ENCODE measurements at places on chromosomes 4 and X.

DNA sequence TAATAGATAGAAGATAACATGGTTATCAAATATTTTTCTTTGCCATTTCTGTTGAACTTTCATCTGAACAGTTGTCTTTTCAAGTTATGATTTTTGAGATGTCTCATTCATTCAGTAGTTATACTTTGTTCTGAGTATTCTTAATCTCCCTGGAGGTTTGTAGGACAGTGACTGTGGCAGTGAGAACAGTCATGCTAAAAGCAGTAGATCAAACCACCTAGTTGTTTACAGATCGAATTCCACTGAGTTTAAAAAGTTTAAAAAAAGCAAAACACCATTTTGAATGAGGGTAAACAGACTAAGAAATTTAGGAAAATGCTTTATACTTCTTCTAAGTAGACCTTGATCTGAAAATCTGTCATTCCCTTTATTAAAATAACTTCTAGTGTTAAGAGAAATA is 107.2 kb downstream of the CEP135 start:
- DNase-seq = no peak

- no peak for DNase-seq
These were observed 42.3 kb downstream of the DKK2 start for GRCh38 chr4:106993827-106994226.

DNA sequence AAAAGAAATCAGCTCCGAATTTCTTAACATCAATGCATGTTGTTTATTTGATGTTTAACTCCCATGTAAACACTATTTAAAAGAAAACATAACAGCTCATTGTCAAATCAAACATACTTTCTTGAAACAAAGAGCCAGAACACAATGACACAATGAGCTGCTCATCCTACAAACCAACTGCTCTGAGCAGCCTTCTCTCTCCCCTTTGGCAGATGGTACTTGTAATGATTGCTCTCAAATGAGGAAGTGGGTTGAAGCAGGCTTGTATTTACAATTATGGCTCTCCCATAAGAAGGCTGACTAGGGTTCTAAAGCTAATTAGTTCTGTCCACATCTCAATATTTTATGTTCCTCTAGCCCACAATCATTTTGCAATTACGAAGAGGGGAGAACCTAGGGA is 637.8 kb upstream of the ADGRL3 start:
- DNase-seq = no peak

GRCh38 chrX:15430584-15430983 is 46.4 kb upstream of the VEGFD start:
- DNase-seq = peak; percentile 50

DNA sequence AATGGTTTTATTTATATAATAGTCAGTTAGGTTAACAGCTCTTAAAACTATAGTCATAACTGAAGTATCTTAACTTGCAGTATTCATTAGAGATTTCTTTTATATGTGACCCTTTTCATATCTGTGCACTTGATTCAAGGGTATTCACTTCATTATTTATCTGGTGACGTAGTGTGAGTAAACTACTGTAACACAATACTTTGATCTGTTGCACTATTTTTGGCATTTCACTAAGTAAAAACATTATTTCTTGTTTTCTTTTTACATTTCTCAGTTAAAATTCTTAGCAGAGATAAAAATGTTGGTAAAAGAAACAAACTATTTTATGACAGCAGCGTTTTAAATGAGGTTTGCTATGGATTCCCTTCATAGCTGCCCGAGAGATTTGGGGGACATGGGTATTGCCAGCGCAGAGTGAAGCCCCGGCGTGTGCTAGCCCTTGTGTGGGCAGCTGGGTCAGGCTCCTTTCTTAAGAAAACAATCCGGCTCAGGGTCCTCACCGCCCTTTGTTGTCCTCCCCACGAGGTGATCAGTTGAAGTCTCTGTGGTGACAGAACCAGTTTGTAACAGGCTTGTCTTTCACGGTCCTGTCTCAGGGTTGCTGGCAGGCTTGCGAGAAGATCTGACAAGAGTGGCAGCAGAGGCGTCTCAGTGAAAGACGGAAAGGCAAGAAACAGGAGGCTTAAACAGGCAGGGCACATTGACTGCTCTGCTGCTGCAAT is 293.4 kb downstream of the BMPR1B start:
- no peak for DNase-seq

DNA sequence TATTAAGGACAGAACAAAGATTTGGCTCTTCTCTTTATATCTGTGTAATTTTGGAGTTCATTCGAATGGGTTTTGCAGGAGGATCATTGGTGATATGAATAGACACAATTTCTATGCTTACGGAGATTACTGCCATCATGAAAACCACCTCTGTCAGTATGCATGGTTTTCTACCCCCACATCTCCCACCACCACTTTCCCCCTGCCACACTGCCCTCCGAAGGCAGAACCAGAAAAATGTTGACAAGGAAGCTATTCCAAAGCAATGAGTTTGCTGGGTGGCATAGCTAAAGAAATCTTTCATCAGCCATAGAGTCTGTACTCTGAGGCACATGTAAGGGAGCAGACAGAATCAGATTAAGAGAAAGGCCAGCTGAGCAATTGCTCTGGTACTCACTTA is 567.3 kb upstream of the ACTRT1 start:
- DNase-seq = no peak

DNA sequence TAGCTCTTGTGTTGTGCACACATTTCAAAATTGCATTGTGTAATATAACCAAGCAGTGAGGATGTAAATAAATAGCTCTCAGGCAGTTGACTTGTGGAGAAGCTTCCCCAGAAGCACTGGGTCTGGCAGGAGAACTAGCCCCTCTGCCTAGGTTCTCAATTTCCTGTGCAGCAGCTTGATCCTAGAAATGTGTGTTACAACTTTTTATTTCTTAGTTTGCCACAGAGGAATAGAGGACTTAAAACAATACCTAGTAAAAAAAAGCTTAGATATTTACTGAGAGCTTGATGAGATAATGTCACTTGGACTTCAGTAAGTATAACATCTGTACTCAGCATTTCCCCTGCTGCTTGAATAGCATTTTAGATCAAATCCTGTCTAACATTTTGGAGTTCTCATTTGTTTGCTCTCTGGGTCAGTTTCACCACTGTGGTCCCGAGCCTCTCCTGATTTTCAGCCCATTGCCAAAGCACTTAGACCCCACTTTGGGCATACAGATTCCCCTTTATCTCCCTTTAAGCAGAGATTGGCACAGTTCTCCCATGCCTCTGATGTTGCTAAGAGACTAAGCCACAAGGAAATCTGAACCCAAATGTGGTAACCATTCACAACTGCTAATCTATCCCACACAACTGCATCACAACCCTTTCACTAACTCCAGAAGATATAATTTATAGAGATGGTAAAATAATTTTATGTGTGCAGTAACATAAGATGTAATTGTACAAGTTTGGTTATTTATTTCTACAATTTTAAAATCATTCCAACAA is 98.2 kb upstream of the NRK start:
- no peak for DNase-seq

DNA sequence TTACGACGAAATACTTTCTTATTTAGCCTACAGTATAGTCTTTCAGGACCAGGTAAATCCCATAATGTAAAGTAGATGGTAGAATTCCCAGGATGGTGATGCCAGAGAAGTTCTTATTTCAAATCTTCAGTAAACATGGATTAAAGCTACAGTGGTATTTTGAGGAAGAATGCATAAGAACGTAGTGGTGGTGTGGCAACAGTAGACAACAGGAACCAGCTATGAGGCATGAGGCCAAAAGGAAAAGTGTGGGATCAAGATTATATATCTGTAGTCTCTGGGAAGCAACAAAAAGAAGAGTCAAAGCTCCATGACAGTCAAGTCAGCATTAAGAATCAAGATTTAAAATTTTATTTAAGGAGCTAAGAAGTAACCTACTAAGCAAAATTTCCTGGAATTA is 60.2 kb downstream of the METTL14 start:
- DNase-seq = no peak

GRCh38 chr4:108828620-108829019 is 65.8 kb upstream of the ETNPPL start:
- no peak for DNase-seq

- no peak for DNase-seq
These were observed 123.1 kb downstream of the CHIC2 start for GRCh38 chr4:53941331-53941730.

- DNase-seq = peak; percentile 32
These were observed 276.0 kb downstream of the C4orf33 start for GRCh38 chr4:129371926-129372325.

- peak; percentile 21 for DNase-seq
These were observed 36.7 kb downstream of the AGA start for GRCh38 chr4:177405508-177405907.

GRCh38 chr4:53863158-53863557 is 201.2 kb downstream of the CHIC2 start:
- peak; percentile 41 for DNase-seq

- DNase-seq = peak; percentile 90
These were observed 189.0 kb upstream of the HCCS start for GRCh38 chrX:10922159-10922558.

GRCh38 chr4:56048383-56048701 is 99.6 kb downstream of the CEP135 start:
- no peak for DNase-seq

GRCh38 chr4:183355405-183355804 is 33.2 kb upstream of the CLDN24 start:
- peak; percentile 71 for DNase-seq

GRCh38 chr4:143357161-143357845 is 20.6 kb downstream of the GAB1 start:
- no peak for DNase-seq

DNA sequence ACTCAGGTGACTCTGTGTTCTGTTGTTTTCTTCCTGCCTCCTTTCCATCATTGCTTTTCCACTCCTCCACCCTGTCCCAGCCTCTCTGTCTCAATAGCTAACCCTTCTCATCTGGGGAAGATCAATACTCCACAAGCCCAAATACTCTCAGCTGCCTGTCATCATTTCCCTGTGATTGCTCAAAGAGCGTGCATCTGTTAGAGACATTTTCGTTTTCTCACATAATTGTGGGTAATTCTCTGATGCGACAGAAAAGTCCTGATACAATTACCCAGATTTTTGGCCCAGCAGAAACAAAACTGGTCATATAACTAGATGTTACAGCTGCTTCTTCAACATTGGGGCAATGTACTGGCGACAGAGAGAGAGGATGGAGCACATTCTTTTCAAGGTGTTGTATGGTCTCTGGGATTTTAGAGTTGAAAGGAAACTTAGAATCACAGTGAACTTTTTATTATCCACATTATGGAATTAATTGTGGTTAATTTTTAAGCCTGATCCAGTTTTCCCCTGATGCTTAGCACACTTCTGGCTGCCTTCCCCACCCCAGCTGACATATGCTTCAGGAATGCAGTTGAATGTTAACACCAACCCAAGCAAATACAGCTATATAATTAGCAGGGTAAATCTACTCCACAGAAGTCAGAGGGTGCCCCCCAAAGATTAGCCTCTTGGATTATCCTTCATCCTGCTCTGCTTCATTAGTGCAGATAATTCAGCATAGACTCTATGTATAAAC is 171.4 kb upstream of the ANXA3 start:
- DNase-seq = peak; percentile 77

DNA sequence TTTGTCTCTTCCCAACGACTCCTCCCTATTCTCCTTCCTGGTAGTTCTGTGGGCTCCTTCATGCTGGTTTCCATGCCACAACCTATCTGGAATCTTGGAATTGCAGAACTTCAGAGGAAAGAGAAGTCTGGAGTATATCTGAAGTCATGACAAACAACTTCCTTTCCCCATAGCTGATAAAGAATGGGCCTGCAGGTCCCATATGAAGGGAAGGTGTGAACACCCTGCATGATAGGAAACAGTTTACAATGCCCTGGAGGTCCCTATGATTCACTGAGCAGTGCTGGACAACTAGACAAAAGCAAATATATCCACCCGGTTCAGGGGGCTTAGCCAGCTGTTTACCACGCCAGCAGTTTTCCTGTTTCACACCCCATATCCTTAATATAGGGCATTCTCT is 19.4 kb downstream of the FAM9C start:
- DNase-seq = no peak

GRCh38 chr4:1819284-1819683 is 26.2 kb downstream of the FGFR3 start:
- no peak for DNase-seq

- DNase-seq = no peak
These were observed 22.3 kb upstream of the CLOCK start for GRCh38 chr4:55568905-55569504.

GRCh38 chr4:109648266-109648996 is 54.8 kb downstream of the CASP6 start:
- no peak for DNase-seq

DNA sequence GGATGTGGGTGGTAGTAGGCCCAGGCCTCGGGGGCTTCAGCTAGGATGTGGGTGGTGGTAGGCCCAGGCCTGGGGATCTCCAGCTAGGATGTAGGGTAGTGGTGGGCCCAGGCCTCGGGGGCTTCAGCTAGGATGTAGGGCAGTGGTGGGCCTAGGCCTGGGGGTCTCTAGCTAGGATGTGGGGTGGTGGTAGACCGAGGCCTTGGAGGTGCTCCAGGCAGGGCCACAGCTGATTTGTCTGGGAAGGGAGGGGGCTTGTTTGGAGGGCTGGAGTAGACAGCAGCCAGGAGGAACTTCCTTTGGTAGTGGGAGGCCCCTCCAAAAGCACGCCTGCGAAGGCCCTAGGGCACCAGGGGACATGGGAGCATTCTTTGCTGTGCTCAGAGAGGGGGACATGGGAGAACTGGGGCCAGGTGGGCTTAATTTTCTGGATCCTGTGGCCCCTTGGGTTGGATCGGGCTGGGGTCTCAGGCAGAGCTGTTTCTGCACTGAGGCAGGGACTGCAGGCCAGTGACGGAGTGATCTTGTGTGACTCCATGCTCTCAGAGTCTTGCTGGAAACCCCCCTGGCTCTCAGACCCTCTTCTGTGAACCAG is 3.3 kb upstream of the SPON2 start:
- DNase-seq = no peak

- peak; percentile 4 for DNase-seq
These were observed 326.9 kb upstream of the SLIT2 start for GRCh38 chr4:19924761-19925160.

GRCh38 chr4:121675715-121676114 is 21.1 kb downstream of the ANXA5 start:
- DNase-seq = no peak

GRCh38 chrX:40282946-40283660 is 185.3 kb upstream of the BCOR start:
- DNase-seq = peak; percentile 31

DNA sequence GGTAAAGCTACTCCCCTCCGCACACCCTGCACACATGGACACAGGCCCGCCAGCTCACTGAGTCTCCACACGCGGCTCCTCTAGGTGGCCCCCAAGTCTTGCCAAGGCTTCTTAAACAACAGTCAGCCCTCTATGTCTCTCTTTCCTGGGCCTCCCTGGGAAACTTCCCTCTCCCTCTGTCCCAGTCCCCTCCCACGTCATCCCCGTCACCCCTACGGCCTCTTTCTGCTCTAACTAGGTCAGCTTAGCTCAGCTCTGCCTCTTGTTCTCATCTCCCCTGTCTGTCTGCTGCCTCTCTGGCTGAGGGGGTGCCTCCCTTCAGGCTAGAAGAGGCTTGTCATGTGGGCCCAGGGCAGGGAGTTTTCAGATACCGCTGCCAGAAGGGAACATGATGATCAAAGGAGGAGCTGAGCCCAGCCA is 38.8 kb downstream of the SEPTIN6 start:
- peak; percentile 54 for DNase-seq

DNA sequence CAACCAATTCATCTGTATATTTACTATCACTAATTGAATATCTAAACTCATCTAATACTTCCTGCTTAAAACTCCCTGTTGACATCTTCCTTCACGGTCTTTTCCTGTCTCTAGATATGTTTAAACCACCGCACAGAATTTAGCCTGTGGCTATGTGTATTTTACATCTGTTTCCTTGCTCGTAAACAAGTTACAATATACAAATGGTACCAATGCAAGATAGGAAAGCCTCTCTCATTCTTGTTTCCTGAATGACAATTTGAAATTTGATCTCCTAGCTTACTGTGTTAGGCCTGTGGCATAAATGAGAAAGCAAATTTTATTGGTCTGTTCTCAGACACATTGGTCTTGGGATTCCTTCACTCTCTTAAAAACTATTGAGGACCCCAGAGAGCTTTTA is 89.7 kb upstream of the PCDH7 start:
- DNase-seq = no peak
